ENCODE measurements at places on chromosomes 6 and 20. TPM values are rescaled to one million over a fixed set of nuclear protein-coding genes. Genes with fewer than 3 reads are reported as not detected.

Gene PSORS1C1
- total RNA-seq = not detected

Gene SHLD1
- total RNA-seq = not detected

Gene CFAP206
- total RNA-seq = 1.4 TPM

Gene TSPO2
- not detected for total RNA-seq

Gene RAET1L
- not detected for total RNA-seq

Gene GABRR2
- total RNA-seq = 0.32 TPM

Gene CD83
- total RNA-seq = 0.11 TPM

Gene NR2E1
- not detected for total RNA-seq

Gene BCAS1
- not detected for total RNA-seq

Gene WFDC2
- total RNA-seq = 32.5 TPM

Gene HSPA1L
- not detected for total RNA-seq

GRCh38 chr20:31918466-31919105 is 33.3 kb downstream of the PDRG1 start:
- DNase-seq = no peak

DNA sequence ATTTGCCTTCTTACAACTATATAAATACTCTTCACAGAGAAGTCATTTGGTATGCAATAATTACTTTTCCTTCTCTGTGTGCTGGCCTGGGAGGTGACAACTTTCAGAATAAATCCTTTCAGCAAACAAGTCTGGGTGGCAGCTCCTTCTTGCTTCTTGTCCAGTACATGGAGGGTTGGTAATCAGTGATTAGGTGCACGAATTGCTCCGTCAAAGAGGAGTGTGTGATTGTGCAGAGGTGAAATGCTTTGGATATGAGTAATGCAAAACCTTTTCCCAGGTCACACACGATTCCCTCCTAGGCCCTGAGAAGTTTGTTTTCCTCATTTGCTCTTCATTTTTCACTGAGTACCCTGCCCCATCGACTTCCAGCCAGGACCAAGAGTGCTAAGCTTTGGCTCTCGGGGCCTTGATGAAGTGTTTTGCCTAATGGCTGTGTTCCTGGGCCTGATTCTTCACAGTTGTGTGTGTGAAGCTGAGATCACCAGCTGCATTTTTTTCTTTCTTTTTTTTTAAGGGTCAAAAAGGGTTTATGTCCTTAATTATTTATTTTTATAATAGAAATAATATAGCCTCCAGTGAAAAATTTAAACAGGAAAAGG is 216.5 kb downstream of the ZMYND8 start:
- no peak for DNase-seq

DNA sequence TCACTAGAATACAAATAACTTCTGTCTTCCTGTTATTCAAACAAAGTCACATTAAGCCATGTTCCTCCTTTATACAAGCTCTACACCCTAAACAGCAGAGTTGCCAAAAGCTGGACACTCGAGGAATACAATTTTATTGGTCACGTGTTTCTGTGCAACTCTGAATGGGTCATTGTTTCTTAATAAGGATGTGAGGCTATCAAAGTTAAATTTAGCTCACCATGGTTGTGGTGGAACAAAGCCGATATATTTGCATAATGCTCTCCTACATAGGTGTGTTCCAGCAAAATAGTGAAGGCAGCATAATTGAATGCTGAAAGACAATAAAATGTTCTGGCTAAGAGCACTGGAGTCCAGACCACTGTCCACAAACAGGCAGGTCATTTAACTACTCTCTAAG is 36.9 kb upstream of the CD2AP start:
- DNase-seq = no peak

GRCh38 chr6:25370178-25371036 is 91.2 kb downstream of the CARMIL1 start:
- DNase-seq = no peak

GRCh38 chr6:138522611-138523010 is 23.3 kb upstream of the NHSL1 start:
- no peak for DNase-seq

- no peak for DNase-seq
Measured at GRCh38 chr6:77551135-77551534, 87.8 kb upstream of the HTR1B start.

DNA sequence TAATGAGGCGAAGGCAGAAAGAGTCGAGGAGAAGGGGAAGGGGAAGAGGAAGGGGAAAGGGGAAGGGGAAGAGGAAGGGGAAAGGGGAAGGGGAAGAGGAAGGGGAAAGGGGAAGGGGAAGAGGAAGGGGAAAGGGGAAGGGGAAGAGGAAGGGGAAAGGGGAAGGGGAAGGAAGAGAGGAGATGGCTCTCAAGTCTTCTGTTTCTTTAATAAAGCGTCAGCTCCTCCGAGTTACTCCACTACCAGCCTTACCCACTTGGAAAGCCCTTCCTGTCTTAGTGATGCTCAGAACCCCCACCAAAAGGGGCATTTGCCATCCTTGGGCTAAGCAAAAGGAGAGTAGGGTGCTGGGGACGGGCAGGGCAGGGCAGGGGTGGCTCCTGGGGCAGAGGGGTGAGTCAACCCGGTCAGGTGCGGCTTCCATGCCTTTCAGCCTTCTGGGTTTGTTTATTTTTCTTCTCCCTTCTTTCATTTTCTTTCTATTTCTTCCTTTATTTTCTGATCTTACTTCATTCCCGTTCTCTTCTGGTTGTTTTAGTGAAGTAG is 476 bp upstream of the CLIC5 start:
- no peak for DNase-seq

GRCh38 chr20:15056246-15056645 is 718.8 kb upstream of the FLRT3 start:
- no peak for DNase-seq

DNA sequence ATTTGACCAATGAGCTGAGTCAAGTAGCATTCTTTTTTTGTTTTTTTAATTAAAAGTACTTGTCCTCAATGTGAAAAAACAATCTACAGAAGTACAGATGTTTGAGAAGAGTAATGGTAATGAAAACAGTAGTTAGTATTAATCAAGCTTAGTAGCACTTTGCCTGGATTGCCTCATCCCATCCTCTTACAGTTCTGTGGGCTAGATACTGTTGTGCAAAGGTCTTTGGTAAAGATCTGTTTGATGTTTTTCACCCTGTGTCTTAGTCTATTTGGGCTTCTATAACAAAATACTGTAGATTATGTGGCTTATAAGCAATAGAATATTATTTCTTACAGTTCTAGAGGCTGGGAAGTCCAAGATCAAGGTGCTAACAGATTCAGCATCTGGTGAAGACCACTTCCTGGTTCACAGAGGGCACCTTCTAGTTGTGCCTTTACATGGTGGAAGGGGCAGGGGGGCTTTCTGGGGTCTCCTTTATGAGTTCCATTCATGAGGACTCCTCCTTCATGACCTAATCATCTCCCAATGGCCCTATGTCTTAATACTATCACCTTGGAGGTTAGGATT is 84.3 kb downstream of the SHLD1 start:
- no peak for DNase-seq

GRCh38 chr6:33010356-33010755 is 965 bp upstream of the HLA-DOA start:
- no peak for DNase-seq

GRCh38 chr6:117401799-117402198 is 23.9 kb downstream of the ROS1 start:
- no peak for DNase-seq

- DNase-seq = no peak
Measured at GRCh38 chr20:48901326-48901725, 20.2 kb upstream of the ARFGEF2 start.

GRCh38 chr20:57892471-57892870 is 182.7 kb upstream of the PMEPA1 start:
- DNase-seq = no peak

GRCh38 chr6:133948472-133948871 is 4.6 kb upstream of the TBPL1 start:
- no peak for DNase-seq

DNA sequence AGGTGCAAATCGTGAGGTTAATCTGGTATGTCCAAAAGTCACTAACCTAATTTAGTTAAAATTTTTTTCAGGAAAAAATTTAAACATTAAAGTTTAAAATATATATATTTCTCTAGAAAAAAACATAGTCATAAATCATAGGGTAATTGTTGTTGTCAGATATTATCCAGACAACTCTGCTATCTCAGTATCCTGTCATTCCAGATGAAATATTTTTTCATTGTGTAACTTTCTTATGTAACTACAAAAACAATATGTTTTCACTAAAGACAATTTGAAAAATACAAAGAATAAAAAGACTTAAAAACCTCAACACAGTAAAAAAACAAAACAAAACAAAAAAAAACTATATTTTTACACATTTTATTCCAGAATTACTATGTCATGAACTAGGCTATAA is 57.6 kb downstream of the TENT5A start:
- no peak for DNase-seq

DNA sequence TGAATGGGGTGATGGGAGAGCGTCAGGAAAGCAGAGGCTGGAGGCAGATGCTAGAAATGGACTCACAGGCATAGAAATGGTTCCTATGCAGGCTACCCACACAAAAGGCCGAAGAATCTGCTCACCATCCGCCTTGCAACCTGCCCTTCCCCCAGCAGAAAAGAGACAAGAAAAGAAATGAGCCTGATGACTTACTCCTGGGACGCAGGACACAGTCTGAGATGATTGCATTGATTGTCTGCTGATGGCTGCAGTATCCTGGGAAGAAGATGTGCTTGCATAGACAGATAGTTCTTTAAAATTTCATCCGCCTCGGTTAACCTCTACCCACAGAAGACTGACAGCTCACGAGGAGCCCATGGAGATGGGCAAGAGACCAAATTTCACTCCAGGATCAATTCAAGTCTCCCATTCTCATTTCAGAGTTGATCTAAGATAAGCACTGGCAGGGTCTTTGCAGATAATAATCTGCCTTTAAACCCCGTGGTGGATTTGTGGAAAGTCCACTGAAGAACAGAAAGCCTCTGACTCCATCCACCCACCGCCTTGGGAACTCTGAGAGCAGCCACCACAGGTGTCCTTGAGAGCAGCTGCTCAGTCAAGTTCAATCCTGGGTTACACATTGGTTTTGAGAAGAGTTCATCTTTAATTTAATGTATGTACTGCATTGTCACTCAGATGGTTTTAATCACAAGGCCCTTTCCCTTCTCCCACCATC is 7.2 kb downstream of the AGPAT4 start:
- DNase-seq = no peak

DNA sequence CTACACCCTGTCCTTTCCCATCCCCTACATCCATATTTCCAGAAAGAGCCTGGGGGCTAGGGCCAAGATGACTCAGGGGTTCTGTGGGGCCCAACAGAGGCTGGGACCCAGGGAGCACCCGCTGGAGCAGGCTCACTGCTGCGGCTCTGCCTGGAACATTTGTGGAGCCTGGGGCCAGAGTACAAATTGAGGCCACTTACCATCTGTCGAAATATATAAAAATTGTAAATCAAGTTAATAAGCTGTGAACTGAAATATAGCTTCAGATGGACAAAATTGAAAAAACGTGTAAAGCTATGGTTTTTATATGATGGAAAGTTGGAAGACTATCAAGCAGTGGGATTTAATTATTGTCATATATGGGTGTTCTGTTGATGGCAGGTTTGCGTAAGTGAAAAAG is 82.9 kb upstream of the ATXN1 start:
- no peak for DNase-seq

- no peak for DNase-seq
Measured at GRCh38 chr6:154650351-154650750, 82.9 kb upstream of the SCAF8 start.
